ENCODE measurements at places on chromosomes 6 and 20. TPM values are rescaled to one million over a fixed set of nuclear protein-coding genes. Genes with fewer than 3 reads are reported as not detected.

Gene BEND6
- total RNA-seq: 4.1 TPM

- no peak for DNase-seq
Observed at GRCh38 chr6:89120371-89120770, 2.5 kb upstream of the SRSF12 start.

DNA sequence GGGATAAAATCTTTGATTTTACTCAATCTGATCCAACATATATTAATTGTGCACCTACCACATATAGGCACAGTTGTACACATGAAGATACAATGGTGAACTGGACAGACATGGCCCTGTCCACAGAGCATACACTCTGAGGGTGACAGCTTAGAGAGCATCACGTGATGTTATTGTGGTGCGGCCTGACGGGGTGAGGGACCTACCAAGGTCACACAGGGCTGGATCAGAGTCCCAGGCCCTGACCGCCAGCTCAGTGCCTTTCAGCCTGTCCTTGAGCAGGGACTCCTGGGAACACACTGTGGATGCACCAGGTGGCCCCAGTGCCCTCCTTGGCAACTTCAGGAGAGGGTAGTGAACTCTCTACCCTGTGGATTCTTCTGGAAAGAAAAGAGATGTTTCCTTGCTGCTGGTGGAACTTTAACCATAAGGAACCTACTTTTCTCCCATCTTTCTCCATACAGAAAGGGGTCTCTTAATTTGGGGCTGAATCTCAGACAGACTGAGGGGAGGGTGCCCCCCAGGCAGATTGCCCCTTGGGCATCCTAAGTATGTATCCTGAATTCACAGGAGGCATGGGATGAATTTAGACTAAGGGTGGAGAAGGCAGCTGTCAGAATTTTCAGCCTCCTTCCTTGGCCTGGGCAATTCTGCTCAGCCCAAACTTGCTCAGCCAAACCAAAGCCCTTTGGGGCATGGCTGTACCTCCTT lies 26.5 kb downstream of the PCK1 start:
- DNase-seq: no peak

GRCh38 chr6:25194172-25194678 lies 84.9 kb upstream of the CARMIL1 start:
- DNase-seq: no peak

DNA sequence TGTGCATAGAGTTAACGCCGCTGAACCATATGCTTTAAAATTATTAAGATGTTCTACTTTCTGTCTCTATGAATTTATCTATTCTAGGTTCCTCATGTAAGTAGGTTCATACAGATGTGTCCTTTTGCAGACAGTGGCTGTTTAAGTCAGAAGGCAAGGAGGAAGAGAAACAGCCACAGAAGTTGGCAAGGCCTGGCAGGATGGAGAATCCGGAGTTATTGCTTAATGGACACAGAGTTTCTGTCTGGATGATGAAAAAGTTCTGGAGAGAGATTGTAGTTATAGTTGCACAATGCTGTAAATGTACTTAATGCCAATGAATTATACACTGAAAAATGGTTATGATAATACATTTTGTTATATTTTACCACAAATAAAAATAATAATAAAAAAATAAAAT lies 283.6 kb upstream of the CNR1 start:
- no peak for DNase-seq

DNA sequence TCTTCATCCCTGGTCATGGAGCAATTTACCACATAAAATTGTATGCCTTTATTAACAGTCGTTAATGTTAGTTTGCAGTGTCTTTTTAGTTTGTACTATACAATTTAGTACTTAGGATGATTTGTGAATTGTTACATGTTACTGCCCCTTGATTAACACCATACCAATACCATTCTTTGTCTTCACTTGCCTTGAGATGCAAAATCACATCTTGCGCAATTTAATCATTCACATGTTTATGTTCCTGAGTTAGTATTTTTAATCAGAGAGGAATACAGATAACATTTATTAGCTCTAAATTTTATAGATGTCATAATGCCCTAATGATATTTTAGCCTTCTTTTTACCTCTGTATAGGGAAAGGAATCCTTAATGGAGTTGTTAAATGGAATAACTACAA lies 114.1 kb downstream of the SCAF8 start:
- DNase-seq: no peak

DNA sequence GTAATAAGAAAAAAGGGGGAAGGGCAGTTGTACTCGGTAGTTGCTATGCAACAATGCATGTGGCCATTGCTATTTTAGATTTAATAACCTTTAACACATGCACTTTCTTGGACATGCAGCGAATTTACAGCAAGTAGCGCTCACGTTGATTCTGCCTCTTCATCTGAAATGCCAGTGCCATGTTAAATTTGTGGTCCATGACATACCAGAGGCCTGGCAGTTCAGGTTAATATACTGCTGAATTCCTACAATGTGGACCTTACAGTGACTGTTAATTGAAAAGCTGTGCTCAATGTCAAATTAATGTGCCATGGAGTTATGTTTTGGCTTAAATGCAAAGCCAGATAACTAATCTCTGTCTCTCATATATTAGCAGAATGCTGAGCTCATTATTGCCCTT lies 699.7 kb downstream of the DOK5 start:
- DNase-seq: no peak
